Left renal cortex interstitium (tissue), 4 donors: ENCODE measurements at places on chromosomes 11 and 22. TPM values are rescaled to one million over a fixed set of nuclear protein-coding genes. Genes with fewer than 3 reads are reported as not detected.

OR5A1 gene
- polyA plus RNA-seq: not detected

SLC37A4 gene
- 93.0 TPM for polyA plus RNA-seq

HTR3B gene
- polyA plus RNA-seq: 0.17 TPM

STK33 gene
- 32.6 TPM for polyA plus RNA-seq

INPPL1 gene
- 123 TPM for polyA plus RNA-seq

OR9Q2 gene
- polyA plus RNA-seq: not detected

PANX3 gene
- polyA plus RNA-seq: not detected

TSSK2 gene
- polyA plus RNA-seq: not detected

RIN1 gene
- 3.7 TPM for polyA plus RNA-seq

SLC6A5 gene
- 0.14 TPM for polyA plus RNA-seq

ARHGAP20 gene
- 5.2 TPM for polyA plus RNA-seq

ACTN3 gene
- 0.60 TPM for polyA plus RNA-seq

TMPRSS4 gene
- 35.8 TPM for polyA plus RNA-seq

MCM5 gene
- polyA plus RNA-seq: 60.6 TPM

NOL12 gene
- 26.8 TPM for polyA plus RNA-seq

SYT7 gene
- polyA plus RNA-seq: 7.1 TPM

RELA gene
- polyA plus RNA-seq: 45.0 TPM

PIWIL4 gene
- polyA plus RNA-seq: 5.4 TPM

TH gene
- polyA plus RNA-seq: 0.66 TPM

CEP57 gene
- 72.3 TPM for polyA plus RNA-seq

POTEH gene
- polyA plus RNA-seq: 0.05 TPM

SYTL2 gene
- 93.1 TPM for polyA plus RNA-seq

OR6A2 gene
- not detected for polyA plus RNA-seq

GSTT2B gene
- polyA plus RNA-seq: 4.3 TPM

OR10D3 gene
- polyA plus RNA-seq: not detected

ENDOD1 gene
- polyA plus RNA-seq: 19.8 TPM

HPS5 gene
- polyA plus RNA-seq: 18.9 TPM

BAIAP2L2 gene
- polyA plus RNA-seq: 7.8 TPM

GLYATL1 gene
- 209 TPM for polyA plus RNA-seq

TRIM29 gene
- 1.2 TPM for polyA plus RNA-seq

DRD2 gene
- polyA plus RNA-seq: 0.76 TPM

OR51T1 gene
- polyA plus RNA-seq: not detected

OR52I1 gene
- not detected for polyA plus RNA-seq

SYCE3 gene
- polyA plus RNA-seq: 0.43 TPM

CCDC81 gene
- polyA plus RNA-seq: 2.1 TPM

ARHGAP8 gene
- 63.6 TPM for polyA plus RNA-seq

KRTAP5-2 gene
- 0.13 TPM for polyA plus RNA-seq

IGF2 gene
- polyA plus RNA-seq: 731 TPM

KCNK4 gene
- not detected for polyA plus RNA-seq

SDF2L1 gene
- polyA plus RNA-seq: 25.2 TPM

ADM gene
- polyA plus RNA-seq: 7.8 TPM

FAM227A gene
- polyA plus RNA-seq: 3.6 TPM

SAA4 gene
- polyA plus RNA-seq: 0.37 TPM

BLID gene
- not detected for polyA plus RNA-seq

SPDYC gene
- 0.16 TPM for polyA plus RNA-seq

OR5A2 gene
- 0.03 TPM for polyA plus RNA-seq

GPR83 gene
- polyA plus RNA-seq: 0.92 TPM

TMEM191B gene
- 0.45 TPM for polyA plus RNA-seq

PANX2 gene
- polyA plus RNA-seq: 0.99 TPM

IL17REL gene
- polyA plus RNA-seq: 0.06 TPM

ARHGAP42 gene
- 29.4 TPM for polyA plus RNA-seq

TTC28 gene
- polyA plus RNA-seq: 49.6 TPM

OR52A1 gene
- 0.08 TPM for polyA plus RNA-seq

MRPL17 gene
- polyA plus RNA-seq: 67.1 TPM
